ENCODE measurements at places on chromosomes 13 and 19.
A peak's percentile ranks its signal among the peaks of the same experiment; 100 is the strongest.

DNA sequence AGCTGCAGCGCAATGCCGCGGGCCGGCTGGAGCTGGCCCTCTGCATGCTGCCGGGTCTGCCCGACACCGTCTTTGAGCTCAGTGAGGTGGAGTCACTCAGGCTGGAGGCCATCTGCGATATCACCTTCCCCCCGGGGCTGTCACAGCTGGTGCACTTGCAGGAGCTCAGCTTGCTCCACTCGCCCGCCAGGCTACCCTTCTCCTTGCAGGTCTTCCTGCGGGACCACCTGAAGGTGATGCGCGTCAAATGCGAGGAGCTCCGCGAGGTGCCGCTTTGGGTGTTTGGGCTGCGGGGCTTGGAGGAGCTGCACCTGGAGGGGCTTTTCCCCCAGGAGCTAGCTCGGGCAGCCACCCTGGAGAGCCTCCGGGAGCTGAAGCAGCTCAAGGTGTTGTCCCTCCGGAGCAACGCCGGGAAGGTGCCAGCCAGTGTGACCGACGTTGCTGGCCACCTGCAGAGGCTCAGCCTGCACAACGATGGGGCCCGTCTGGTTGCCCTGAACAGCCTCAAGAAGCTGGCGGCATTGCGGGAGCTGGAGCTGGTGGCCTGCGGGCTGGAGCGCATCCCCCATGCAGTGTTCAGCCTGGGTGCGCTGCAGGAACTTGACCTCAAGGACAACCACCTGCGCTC lies 3.8 kb upstream of the MAP2K7 start:
- no peak for DNase-seq

DNA sequence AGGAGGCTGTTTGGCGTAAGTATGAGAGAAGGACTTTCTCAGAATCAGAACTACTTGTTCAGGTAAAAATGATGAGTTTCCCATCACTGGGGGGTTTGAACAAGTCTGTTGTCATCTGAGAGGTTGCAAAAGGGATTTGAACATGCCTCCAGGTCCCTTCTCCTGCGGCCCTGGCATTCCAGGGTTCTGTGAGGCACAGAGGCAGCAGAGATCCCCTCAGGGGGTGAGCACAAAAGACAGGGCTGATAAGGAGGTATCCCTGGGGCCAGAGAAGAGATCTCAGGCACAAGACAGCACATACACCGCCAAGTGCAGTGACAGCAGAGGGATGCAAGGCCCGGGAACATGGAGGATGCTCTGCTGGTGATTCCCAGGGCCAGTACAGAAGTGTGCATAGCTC lies 275.8 kb upstream of the TSHZ3 start:
- DNase-seq: no peak

DNA sequence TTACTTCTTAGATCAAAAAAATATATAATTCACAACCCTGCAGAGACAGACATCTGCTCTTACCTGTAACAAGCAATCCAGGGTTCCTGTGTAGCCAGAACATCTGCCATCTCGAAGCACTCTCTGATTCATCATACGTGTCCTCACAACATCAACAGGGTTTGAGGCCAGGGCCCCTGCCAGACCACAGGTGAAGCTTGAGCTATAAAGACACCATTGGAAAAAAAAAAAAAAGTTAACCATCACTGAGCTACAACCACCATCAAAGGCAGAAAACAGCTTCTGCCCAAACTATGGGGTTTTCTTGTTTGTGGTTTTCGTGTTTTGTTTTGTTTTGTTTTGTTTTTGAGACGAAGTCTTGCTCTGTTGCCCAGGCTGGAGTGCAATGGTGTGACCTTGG lies 19.3 kb downstream of the SLC25A30 start:
- no peak for DNase-seq

- DNase-seq: no peak
Observed at GRCh38 chr13:27359199-27359821, 65.1 kb upstream of the GTF3A start.

DNA sequence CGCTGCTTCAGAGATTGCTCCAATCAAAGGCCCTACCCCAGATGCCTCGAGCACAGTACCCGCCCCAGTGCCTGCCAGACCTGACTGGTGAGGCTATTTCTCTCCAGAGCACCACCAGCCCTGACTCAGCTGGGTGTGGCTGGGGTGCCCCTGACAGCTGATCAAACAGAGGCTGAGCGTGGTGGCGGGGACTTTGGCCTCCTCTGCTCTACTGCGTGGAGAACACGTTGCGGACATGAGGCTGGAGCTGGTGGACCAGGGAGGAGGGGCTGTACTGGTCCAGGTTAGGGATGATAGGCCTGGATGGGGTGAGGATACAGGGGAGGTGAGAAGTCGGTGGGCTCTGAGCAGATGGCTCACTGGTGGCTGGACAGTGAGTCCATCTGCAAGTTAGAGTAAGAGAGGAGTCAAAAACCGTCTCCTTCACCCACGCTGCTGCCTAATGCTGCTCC lies 3.5 kb upstream of the DOCK6 start:
- no peak for DNase-seq

DNA sequence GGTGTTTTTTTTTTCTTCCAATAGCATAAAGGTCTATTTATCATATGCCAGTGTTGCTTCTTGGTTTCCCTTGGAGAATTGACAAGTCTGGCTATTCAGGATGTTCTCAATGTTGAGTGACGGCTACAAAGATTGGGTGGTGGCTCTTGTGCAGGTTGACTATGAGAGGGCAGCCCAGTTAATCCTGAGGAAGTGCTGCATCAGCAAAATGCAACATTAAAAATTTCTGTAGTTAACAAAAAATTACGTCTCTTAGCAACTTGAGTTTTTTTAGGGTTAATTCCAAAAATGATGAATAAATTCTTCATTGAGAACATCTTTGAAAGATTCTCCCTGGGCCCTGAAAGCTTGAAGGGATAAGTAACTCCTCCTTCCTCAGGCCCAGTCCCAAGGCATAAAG lies 147.1 kb downstream of the B3GLCT start:
- DNase-seq: no peak

DNA sequence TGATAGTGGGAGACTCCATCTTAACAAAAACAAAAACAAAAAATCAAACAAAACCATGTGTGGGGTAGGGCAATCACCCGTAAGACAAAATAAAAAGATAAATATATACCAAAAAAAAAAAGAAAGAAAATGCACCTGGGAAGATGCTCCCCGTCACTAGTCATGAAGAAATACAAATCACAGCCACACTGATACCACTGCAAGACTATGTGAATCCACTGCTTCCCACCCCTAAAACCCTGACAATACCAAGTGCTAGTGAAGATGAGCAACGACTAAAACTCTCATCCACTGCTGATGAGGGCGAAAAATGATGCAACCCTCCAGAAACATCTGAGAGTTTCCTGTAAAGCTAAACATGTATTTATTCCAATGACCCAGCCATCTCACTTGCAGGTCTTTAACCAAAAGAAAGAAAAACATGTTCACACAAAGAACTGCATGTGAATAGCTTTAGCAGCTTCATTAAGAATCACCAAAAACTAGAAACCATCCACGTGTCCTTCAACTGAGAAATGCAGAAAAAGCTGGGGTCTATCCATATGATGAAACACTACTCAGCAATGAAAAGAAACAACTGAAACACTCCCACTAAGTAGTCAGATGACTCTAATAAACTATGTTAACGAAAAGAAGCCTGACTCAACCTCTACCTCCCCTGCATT lies 31.7 kb downstream of the BRD4 start:
- DNase-seq: no peak

- no peak for DNase-seq
Observed at GRCh38 chr19:46299004-46299509, 2.2 kb downstream of the HIF3A start.

DNA sequence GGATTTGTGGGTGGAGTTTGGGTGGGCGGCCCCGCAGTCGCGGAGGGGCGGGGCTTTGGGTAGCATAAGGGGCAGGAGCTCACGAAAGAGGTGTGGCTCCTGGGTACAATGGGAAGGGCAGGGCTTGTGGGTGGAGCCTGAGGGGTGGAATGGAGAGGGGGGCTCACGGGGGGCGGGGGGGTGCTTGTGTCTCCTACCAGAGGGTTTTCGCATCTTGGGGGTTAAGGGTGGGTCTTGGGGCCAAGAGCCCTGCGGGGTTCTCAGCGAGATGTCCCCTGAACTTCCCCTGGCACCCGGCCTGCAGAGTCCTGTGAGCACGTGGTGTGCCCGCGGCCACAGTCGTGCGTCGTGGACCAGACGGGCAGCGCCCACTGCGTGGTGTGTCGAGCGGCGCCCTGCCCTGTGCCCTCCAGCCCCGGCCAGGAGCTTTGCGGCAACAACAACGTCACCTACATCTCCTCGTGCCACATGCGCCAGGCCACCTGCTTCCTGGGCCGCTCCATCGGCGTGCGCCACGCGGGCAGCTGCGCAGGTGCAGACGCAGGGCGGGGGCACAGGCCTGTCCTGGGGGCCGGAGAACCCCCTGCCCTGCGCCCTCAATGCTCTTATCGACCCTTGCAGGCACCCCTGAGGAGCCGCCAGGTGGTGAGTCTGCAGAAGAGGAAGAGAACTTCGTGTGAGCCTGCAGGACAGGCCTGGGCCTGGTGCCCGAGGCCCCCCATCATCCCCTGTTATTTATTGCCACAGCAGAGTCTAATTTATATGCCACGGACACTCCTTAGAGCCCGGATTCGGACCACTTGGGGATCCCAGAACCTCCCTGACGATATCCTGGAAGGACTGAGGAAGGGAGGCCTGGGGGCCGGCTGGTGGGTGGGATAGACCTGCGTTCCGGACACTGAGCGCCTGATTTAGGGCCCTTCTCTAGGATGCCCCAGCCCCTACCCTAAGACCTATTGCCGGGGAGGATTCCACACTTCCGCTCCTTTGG lies 5.1 kb downstream of the FSTL3 start:
- no peak for DNase-seq

- no peak for DNase-seq
Observed at GRCh38 chr13:59701261-59701660, 462.5 kb downstream of the DIAPH3 start.

GRCh38 chr19:34974646-34975045 lies 10.6 kb upstream of the ZNF792 start:
- DNase-seq: no peak

GRCh38 chr13:51419001-51419636 lies 33.7 kb downstream of the INTS6 start:
- no peak for DNase-seq

DNA sequence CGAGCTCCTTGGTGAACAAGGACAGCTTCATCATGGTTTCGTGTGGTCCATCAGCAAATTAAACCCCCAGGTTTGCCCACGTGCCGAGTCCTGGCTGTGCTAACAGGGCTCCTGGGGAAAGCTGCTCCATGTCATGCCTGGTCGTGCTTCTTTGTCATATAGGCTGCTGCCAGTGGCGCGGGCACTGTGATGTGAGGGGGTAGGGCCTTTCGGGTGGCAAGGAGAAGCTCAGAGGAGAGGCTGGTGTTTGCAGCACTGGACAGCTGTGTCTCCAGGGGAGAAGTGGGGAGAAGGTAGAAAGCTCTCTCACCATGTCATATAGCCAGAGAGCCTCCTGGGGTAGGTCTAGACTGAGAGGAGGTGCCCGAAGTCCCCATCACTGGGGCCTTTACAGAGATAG lies 13.3 kb downstream of the VSTM2B start:
- DNase-seq: no peak

- no peak for DNase-seq
Observed at GRCh38 chr13:45295536-45295935, 45.4 kb downstream of the TPT1 start.

GRCh38 chr19:39310558-39311311 lies 9.9 kb downstream of the LRFN1 start:
- DNase-seq: no peak

- DNase-seq: peak; percentile 29
Observed at GRCh38 chr19:52237771-52238400, 31.5 kb upstream of the ZNF766 start.

DNA sequence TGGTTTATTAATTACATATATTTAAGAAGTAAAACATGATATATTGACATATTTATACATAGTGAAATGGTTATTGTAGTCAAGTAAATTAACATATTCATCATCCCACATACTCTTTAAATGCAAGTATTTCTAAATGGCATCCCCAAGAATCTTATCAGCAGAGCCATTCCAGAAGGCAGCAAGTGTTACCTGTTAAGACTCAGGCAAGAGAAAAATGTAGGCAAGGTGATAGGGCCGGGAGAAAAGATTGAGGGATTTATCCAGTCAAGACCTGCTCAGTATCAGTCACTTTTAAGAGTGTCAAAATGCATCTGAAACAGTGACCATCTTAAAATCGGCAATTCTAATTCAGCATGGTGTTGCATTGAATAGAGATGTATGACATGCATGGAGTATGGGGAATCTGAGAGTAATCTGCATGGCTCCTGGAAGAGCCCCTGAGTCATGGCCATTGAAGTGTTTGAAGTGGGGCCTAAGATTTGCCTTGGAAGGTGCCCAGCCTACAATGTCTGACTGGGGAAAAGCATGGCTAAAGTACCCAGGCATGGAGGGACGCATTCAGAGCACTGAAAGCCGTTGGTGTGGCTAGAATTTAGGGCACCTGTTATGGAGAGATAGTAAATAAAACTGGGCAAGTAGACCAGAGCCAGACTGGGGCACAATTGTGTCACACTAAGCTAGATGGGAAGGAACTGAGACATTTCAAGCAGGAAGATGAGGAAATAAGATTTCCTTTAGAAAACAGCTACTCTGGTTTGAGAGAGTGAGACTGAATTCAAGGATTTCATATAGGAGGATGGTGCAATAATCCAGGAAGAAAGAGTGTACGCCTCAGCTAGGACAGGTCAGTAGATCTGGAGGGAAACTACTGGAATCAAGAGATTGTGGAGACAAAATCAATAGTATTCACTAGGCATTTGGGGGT lies 25.0 kb upstream of the C1QTNF9B start:
- no peak for DNase-seq

- DNase-seq: no peak
Observed at GRCh38 chr19:33339016-33339984, 34.2 kb upstream of the CEBPG start.

GRCh38 chr19:44737238-44738071 lies 11.1 kb upstream of the BCL3 start:
- DNase-seq: no peak

DNA sequence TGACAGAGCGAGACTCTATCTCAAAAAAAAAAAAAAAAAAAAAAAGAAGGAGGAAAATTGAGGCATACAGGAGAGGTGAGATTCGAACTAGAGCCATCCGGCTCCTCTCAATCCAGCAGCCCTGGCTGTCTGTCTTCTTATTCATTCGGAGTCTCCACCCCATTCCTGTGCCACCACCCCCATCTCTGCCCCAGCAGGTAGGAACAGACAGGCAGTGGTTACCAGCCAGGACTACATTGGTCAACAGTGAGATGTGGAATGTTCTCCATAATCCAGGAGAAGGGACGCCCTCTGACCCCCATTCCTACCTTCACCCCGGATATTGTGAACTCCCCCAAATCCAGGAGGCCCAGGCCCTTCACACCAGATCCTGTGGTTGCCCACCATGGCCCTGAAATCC lies 6.6 kb upstream of the S1PR2 start:
- no peak for DNase-seq

DNA sequence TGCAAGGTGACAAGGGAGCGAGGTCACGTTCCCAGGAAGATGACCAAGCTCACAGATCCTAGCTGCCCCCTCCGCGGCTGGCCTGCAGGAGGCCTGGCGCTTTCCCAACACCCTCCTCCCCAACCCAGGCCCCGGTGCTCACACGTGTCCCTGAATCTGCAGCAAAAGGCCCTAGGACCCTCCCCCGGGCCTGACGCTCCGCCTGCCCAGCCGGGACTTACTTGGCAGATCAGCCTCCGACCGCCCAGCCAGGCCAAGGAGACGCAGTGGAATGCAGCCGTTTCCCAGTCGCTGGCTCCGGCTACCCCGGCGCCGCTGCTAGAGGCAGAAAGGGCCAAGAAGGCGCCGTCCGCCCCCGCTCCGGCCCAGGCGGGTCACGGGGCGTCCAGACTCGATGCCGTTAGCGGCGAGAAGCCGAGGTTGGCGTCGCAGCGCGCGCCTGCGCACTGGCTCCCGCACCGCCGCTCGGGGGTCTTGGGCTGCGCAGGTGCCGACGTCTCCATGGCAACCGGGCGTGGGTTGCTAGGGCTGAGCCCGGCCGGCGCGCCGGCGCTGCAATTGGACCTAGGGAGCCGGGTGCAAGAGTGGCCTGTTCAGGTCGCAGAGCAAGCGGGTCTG lies at the start of gene PNMA8A:
Gene PNMA8A (minus strand): TSS at position 448 of the 618 bp plus-strand sequence. CDS start 528 bp downstream, outside the sequence.
- no peak for DNase-seq
